CD4-positive, alpha-beta memory T cell (primary cell): ENCODE measurements at places on chromosomes 4 and X. TPM values are rescaled to one million over a fixed set of nuclear protein-coding genes. Genes with fewer than 3 reads are reported as not detected.

Gene CXorf49
- not detected for polyA plus RNA-seq

DNA sequence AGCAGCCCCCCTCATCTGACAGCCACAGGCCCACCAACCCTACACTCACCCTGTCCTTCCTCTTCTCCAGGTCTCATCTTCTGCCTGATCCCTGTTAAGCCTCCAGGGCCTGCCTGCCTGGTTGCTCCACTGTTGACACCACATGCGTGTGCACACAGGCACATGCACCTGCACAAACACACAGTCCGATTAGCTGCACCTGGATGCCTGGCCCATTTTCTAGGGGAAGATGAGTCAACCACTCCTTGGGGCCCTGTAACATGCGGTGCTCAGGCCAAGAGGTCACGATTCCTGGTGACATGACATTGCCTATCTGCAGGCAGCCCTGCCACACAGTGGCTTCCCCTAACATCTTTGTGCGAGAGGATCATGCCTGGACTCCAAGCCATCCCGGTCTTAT, 498.4 kb downstream of the BCOR start:
- H3K4me1 ChIP-seq, result no peaks in the 10 kb centered on the region
- no peaks in the 10 kb centered on the region for H3K27me3 ChIP-seq
- DNase-seq, result no peak
- no peak overlapping the region for H3K27ac ChIP-seq
- H3K4me3 ChIP-seq, result no peak overlapping the region

GRCh38 chr4:86386817-86387415, 27.1 kb upstream of the MAPK10 start:
- no peaks in the 10 kb centered on the region for H3K36me3 ChIP-seq
- no peak overlapping the region for H3K27ac ChIP-seq
- H3K4me1 ChIP-seq, result no peaks in the 10 kb centered on the region
- H3K27me3 ChIP-seq, result no peaks in the 10 kb centered on the region

GRCh38 chrX:24339911-24340310, 20.5 kb upstream of the SUPT20HL1 start:
- H3K4me1 ChIP-seq, result no peaks in the 10 kb centered on the region
- no peak for DNase-seq
- no peaks in the 10 kb centered on the region for H3K27me3 ChIP-seq
- H3K27ac ChIP-seq, result no peak overlapping the region

- H3K27me3 ChIP-seq, result no peaks in the 10 kb centered on the region
- no peaks in the 10 kb centered on the region for H3K36me3 ChIP-seq
- no peaks in the 10 kb centered on the region for H3K4me1 ChIP-seq
- H3K4me3 ChIP-seq, result no peak overlapping the region
- DNase-seq, result no peak
Measured at GRCh38 chr4:82652062-82652461, 90.3 kb upstream of the TMEM150C start.

- no peak overlapping the region for H3K4me3 ChIP-seq
- no peak for DNase-seq
- no peaks in the 10 kb centered on the region for H3K36me3 ChIP-seq
- no peaks in the 10 kb centered on the region for H3K27me3 ChIP-seq
- H3K4me1 ChIP-seq, result no peaks in the 10 kb centered on the region
- no peak overlapping the region for H3K27ac ChIP-seq
Measured at GRCh38 chr4:111697176-111697942, 447.9 kb upstream of the FAM241A start.
